ENCODE measurements at places on chromosomes 7 and 10.

DNA sequence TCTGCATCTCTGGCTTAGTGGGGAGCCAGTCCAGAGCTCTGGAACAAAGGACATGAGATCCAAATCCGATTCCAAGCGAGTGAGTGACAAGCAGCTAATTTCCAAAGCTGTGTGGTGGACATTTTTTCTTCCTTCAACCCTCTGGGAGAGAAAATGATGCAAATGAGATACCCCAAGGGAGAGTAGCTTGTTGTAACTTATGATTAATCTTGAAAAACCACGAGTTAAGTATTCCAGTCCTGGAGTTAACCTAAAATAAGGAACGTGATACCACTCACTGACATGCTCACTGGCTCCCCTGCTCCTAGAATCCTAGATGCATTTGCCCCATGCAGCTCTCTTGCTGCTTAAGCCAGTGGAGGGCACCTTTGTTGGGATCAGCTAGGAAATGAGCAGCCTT lies 116.0 kb upstream of the HABP2 start:
- no peak for DNase-seq

DNA sequence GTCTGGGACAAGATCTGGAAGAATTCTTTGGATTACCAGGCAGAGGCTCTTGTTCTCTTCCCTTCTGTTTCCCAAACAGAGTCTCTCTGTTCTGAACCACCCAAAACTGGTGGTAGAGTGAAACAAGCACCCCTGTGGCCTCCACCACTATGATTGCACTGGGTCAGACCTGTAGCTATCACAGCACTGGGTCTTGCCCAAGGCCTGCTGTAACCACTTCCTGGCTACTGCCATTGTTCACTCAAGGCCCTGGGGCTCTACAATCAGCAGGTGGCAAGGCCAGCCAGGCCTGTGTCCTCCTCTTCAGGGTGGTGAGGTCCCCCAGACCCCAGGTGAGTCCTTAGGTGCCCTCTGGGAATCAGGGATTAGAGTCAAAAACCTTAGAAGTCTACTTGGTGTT lies 4.1 kb upstream of the LRRC17 start:
- DNase-seq: no peak

- DNase-seq: no peak
These were observed 690.6 kb downstream of the LRMDA start for GRCh38 chr10:76122056-76122455.

- DNase-seq: no peak
These were observed 85.8 kb downstream of the GRK5 start for GRCh38 chr10:119292968-119293760.

GRCh38 chr10:71834343-71834674 lies 16.7 kb downstream of the PSAP start:
- no peak for DNase-seq

DNA sequence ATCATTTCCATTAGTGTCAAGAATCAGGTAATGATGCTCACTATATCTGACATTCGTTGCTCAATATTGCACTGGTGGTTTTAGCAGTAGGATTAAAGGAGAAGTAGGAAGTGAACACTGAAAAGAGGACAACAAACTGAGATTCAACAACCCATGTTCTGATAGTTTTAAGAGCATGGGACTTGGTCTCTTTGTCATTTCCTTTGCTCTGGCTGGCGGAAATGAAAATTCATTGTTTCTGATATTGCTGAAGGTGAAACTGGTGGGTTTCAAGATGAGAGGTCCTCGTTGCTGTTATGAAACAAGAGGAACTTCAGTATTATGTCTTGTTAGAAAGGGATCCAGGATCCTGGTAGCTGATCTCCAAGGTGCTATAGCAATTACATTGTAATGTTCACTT lies 129.0 kb downstream of the DNAH11 start:
- peak; percentile 32 for DNase-seq

- no peak for DNase-seq
These were observed 7.2 kb downstream of the PRSS58 start for GRCh38 chr7:142250705-142251104.

- DNase-seq: no peak
These were observed 55.9 kb upstream of the ADRB1 start for GRCh38 chr10:113987805-113988204.

DNA sequence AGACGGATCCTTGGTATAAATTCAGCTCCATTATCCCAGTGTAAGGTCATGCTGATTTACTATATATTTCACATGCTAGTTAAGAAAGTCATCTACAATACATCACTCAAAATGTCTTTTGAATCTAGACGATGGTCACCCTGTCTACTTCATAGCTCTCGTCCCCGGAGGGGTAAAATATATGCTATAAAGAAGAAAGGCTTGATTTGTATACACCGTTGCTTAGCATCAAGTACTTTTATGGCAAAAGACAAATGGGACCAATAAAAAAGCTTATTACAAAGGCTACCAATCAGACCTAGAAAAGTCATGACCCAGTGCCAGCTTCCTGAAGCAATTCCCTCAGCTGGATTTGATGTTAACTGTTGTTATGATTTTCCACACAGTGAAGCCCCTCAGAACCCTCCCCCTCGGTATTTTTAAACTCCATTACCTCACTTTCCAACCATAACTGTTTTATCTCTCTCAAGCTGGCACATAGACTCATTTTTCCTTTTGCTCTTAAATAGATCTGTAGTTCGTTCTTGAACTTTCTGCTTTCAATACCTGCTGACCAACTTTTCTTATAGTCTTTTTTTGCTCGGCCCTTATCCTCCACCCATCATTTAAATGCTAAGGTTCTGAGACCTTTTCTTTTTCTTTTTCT lies 104.9 kb downstream of the DOCK4 start:
- DNase-seq: no peak

- no peak for DNase-seq
These were observed 71.2 kb upstream of the COL13A1 start for GRCh38 chr10:69730251-69731156.

GRCh38 chr10:75632805-75633462 lies 201.5 kb downstream of the LRMDA start:
- no peak for DNase-seq

DNA sequence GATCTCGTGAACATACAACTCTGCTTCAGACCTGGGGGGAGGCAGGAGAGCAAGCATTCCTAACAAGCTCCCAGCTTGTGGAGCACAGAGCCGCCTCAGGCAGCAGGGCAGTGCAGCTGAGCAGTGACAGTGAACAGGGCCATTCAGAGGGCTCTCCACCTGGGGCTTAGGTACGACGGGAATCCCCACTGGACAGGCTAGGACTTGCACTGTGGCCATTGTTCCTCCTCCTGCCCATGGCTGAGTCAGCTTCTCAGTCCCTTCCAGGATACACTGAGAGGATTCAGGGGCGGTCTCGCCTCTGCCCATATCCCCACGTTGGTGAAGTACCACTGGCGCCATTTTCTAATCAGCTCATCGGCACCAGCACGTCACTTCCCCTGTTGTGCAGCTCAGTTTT lies 71.1 kb downstream of the FIGNL1 start:
- DNase-seq: no peak

DNA sequence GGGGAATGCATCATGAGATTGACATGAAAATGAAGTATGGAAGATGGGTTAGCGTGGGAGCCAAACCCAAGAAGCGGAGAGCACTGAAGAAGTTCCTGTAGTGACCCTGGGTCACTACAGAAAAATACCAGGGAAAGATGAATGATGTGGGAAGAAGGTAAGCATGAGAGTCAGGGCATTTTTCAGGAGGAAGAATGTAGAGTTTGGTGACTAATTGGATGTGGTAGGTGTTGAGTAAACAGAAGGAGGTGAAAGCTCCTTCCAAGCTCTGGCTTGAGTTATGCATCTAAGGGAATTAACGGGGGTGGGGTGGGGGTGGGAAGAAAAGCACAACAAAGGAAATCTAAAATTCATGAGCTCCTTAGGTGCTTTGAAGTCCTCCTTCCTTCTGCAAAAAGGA lies 238.1 kb upstream of the AOAH start:
- DNase-seq: no peak

DNA sequence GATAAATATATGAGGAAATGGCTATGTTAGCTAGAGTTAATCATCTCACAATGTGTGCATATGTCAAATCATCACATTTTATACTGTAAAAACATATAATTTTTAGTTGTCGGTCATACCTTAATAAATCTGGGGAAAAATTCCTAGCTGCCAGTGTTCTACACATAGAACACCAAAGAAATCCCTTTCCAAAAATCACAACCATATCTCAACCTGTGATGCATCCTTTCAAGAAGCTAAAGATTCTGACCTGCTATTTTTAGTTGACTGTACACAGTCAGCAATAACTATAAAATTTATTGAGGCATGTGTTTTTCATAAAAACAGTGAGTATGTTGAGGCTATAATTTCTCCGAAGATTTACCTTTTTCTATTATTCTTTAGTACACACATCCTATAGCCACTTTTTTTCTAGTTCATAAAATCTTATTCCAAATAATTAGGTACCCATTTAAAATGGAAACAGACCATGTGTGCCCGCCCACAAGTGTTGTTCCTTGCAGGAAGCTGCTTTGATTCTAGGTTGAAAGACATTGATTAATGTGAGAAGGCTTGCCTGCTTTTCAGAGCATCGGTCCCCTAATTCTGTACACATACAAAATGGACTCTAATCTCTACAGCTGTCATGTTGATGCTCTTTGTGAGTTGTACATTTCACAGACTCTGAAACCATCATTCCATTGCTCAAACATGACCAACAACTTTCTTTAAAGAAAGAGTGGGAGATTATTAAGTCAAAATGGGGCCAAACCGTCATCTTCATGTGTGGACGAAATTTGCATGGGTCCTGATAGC lies 117.5 kb upstream of the LRRN3 start:
- no peak for DNase-seq

- no peak for DNase-seq
These were observed 52.9 kb downstream of the CPXM2 start for GRCh38 chr10:123838596-123839310.

- peak; percentile 40 for DNase-seq
These were observed 8.0 kb downstream of the SUFU start for GRCh38 chr10:102511583-102512274.

GRCh38 chr7:1659696-1660095 lies 10.4 kb upstream of the ELFN1 start:
- no peak for DNase-seq

DNA sequence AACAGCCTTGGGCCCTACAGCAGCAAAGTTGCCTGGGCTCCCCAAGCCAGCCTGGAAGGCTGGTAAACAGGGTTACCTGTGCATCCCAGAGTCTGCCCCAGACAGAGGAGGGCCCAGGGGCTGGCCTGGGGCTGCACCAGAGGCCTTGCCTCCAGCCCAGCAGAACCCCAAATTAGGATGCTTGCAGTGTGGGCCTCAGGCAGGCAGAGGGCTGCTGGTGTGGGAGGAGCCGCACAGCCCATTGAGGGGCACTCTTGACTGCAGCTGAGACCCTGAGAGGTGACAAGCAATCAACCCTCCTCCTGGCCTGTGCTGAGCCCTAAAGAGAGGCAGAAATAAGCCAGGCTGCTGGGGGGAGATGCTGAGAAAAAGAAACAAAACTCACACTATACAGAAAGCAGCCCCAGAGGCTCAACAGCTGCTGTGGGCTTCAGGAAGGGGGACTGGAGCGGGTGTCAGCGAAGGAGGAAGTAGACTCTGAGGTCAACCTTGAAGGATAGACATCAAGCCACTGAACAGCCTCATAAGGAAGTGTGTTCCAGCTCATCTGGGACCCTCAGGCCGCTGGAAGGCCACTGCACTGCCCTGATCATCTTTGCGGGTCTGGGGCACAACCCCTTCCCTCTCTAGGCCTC lies 6.6 kb downstream of the AIFM2 start:
- no peak for DNase-seq

- DNase-seq: no peak
These were observed 91.2 kb upstream of the MYL10 start for GRCh38 chr7:101720324-101720723.

GRCh38 chr7:36430881-36431280 lies 41.2 kb downstream of the ANLN start:
- DNase-seq: no peak

DNA sequence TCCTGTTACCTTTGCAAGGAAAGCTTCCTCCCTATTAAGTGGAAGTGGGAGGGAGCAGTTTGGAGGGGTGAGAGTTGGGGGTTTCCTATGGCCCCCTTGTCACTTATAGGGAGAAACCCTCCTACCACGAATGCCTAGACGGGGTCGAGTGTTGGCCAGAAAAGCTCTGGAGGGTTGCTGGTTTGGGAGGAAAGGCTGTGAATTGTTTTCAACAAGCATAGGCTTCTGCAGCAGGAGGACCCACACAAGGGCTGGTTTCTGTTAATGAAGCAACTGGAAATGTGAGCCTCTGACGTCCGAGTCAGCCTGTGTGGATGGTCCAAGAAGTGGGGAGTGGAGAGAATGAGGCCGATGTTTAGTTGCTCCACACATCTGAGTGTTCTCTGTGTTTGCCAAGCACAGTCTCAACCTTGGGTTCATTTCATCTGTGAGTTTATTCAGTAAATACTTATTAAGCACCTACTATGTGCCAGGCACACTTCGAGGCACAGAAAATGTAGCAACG lies 37.3 kb upstream of the LEP start:
- no peak for DNase-seq

GRCh38 chr7:101163279-101164070 lies 1.9 kb downstream of the VGF start:
- DNase-seq: peak; percentile 61

DNA sequence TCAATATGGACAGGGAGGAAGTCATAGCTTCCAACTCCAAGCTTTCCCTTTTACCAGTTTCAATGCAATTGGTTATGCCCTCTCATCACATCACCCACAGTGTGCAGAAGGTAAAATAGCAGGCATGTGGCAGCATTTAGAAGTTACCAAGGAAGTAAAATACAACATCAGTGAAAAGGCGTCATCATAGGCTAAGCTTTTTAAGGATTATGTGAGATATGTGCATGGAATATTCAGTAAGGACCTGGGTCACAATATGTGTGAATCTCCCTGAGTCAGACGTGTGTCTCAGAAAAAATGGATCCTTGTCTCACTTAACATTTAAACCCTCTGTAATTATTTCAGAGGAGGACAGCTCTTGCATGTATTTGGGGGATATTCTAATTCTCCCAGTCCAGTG lies 522.8 kb upstream of the POM121L12 start:
- DNase-seq: no peak

- no peak for DNase-seq
These were observed 511.4 kb upstream of the TPK1 start for GRCh38 chr7:145347271-145347670.

- no peak for DNase-seq
These were observed 77.7 kb downstream of the WDFY4 start for GRCh38 chr10:48762064-48763042.

GRCh38 chr7:209906-210305 lies 17.5 kb downstream of the FAM20C start:
- no peak for DNase-seq

DNA sequence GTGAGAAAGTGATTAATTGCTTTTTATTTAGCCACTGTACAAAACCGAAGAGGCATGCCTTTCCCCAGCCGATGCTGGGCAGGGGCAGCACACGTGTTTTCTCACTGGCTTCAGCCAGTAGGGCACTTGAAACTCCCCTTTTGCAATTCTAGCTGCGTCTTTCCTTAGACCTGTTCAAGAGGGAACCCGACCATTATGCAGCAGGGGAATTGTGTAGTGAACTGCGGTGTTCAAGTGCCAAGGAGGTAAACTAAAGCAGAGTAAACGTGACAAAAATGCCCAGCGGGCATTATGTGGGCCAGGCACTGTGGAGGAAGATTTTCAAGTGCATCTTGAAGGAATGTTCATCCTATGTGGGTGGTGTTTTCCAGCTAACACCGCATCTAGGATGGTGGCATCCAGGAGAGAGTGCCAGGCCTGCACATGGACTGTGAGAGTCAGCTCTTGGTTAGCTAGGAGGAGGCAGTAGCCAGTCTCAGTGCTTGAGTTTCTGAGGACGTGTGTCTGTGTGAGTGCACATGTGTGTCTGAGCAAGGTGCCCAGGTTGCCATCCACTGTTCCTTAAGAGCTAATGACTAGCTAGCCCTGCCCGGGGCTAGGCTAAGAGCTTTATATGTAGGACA lies 3.3 kb downstream of the WIPF3 start:
- no peak for DNase-seq

GRCh38 chr7:141333459-141333858 lies 217.8 kb upstream of the AGK start:
- DNase-seq: no peak

Measured in GM06990 (cell line).